ENCODE measurements at places on chromosomes 3 and 15.
A peak's percentile ranks its signal among the peaks of the same experiment; 100 is the strongest.

- no peak for DNase-seq
Measured at GRCh38 chr3:126522363-126522788, 1.6 kb upstream of the CHST13 start.

GRCh38 chr15:40069178-40070165 is 30.5 kb upstream of the SRP14 start:
- DNase-seq, result peak; percentile 91

GRCh38 chr3:24156466-24156865 is 211.4 kb downstream of the NR1D2 start:
- no peak for DNase-seq

GRCh38 chr15:64583519-64583918 is 123.1 kb downstream of the ZNF609 start:
- no peak for DNase-seq

- DNase-seq, result no peak
Measured at GRCh38 chr3:101038880-101039279, 45.7 kb upstream of the ABI3BP start.

- no peak for DNase-seq
Measured at GRCh38 chr3:10443272-10444109, 61.9 kb downstream of the ATP2B2 start.

DNA sequence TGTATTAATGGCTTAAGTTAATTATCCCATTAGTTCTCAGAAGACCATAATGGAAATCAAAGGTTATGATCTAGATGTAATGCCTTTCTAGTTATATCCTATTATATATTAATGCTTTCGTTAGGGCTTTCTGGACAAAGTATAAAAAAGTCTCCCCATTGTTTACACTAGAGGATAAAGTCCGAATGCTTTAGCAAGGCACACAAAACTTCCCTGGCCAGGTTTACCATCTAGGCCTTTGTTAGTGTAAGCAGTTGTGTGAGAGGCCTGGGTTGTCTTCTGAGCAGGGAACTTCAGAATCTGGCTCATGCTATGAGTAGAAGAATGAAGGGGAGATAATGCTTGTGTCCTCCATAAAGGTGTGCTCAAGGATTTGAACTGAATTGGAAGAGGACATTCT is 106.3 kb upstream of the MEIS2 start:
- DNase-seq, result no peak

DNA sequence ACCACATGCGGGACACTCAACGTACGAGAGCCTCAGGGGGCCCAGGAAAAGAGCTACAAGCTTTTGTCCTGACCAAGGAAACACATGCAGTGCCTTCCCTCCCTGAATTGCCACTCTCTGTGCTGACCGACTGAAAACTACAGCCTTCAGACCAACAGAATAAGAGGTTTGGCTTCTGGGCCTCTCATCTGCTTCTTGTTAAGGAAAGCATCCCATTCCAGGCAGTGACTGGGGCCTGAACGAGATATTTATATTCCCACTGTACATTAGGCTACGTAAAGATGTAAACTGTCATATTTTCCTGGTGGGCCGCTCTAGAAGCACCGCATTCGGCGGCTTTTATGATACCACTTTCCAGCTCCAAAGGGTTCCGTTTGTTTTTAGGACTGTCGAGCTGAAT is 208.9 kb upstream of the TPM1 start:
- no peak for DNase-seq

DNA sequence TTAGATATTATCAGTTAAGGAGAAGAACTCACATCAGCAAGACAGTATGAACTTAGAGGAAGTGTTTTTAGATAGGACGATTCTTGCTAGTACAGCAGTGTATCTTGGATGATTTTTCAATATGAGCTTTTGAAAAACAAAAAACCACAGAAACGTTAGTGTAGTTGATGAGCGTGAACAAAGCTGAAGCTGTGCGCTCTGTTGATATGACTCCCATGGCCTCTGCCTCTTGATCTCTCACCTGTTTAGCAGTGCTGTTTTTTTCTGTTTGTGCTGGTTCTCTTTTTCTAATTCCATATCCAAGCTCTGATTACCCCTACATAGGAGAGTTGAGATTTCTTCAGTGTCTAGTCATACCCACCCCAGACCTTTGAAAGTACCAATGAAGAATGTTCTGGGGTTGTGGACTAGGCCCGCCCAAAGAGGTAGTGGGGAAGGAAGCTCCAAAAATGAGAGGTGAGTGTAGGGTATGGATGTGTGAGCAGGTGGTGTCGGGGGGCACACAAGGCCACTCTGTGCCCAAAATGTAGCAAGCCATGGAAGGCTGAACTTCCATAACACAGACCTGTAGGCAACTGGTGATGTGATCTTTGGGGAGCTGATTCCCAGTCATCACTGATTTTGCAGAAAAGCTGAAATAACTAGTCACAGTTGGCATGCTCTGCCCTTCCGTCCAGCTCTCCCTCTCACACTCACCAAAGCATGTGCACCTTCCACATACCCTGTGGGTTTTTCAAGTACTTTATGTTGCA is 20.0 kb upstream of the CMTM7 start:
- DNase-seq, result no peak

DNA sequence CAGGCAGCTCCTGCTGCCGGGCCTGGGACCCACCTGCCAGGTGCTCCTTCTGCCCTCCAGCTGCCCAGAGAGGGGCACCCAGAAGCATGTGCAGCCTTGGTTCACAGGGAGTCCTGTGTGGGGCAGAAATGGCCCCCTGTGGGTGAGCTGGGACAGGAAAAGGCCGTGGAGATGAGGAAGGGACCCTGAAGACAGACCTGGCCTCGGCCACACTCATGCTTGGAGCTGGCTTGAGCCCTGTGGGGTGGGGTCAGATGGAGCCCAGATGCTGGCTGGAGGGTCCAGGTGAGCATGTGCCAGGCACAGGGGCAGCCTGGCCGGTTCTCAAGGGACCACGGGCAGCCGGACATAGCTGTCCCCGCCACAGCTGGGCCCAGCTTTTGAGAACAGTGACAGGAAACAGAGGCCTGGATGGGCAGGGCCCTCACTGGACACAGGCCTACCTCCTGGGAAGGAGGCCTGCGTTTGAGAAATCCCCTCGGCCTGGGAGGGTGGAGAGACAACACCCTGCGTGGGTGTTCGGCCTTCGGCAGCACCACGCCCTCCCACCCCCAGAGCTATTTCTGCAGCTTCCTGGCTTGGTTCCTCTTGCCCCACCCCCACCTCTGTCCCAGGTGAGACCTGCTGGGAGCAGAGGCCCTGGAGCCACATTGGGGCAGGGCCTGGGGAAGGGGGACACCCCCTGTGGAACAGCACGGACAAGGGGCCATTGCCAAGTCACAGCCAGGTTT is 132.6 kb upstream of the MEF2A start:
- DNase-seq, result no peak

GRCh38 chr15:38560456-38560926 is 4.1 kb downstream of the RASGRP1 start:
- no peak for DNase-seq

DNA sequence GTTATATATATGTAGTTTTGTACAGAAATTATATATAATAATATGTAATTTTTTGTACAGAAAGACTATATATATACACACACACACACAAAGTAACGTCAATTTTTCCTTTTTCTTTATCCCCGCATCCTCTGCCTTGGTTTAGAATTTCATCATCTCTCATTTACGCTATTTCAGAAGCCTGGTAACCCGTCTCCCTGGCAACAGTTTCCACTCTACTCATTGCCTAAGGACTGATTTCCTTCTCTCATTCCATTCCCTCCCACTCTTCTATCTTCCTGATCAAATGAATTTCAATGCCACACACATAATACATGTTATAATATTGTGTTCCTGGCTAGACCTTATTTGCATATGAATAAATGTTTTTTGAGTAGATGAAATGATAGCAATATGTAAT is 47.8 kb upstream of the NDN start:
- DNase-seq, result no peak

DNA sequence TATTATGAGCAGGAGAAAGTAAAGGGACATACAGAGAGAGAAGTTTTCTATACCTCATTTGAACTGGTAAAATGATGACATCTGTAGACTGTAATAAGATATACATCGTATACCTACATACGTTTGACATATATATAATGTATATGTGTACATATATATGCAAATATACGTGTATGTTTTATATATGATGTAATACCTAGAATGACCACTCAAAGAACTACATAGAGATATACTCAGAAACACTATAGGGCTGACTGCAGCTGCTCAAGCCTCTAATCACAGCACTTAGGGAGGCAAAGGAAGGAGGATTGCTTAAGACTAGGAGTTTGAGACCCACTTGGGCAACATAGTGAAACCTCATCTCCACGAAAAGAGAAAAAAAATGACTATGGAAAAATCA is 48.5 kb upstream of the MCTP2 start:
- no peak for DNase-seq

- no peak for DNase-seq
Measured at GRCh38 chr3:124664804-124665203, 65.4 kb upstream of the UMPS start.

- no peak for DNase-seq
Measured at GRCh38 chr3:105187344-105187743, 179.4 kb upstream of the ALCAM start.

DNA sequence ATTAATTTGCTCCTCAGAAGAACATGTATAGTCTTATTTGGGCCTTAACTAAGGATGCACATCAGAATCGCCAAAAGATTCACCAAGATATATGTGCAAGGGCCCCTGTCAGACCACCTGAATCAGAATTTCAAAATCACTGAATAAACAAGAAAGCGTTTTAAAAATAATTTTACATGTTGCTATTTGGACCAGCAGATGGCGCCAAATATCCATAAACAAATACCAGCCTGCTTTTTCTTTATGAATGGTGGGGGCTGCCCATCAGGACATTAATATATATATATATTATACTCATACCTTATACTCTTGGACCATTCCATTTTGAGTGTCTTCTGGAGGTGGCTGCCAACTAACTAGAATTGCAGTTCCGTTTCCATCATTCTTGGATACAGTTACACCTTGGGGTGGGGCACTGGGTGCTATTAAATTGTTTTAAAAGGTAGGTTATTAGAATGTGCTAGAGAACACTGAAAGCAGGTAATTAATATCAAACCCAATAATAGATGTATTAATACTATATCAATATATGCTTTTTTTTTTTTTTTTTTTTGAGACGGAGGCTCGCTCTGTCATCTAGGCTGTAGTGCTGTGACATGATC is 1108.3 kb downstream of the ROBO1 start:
- DNase-seq, result no peak

DNA sequence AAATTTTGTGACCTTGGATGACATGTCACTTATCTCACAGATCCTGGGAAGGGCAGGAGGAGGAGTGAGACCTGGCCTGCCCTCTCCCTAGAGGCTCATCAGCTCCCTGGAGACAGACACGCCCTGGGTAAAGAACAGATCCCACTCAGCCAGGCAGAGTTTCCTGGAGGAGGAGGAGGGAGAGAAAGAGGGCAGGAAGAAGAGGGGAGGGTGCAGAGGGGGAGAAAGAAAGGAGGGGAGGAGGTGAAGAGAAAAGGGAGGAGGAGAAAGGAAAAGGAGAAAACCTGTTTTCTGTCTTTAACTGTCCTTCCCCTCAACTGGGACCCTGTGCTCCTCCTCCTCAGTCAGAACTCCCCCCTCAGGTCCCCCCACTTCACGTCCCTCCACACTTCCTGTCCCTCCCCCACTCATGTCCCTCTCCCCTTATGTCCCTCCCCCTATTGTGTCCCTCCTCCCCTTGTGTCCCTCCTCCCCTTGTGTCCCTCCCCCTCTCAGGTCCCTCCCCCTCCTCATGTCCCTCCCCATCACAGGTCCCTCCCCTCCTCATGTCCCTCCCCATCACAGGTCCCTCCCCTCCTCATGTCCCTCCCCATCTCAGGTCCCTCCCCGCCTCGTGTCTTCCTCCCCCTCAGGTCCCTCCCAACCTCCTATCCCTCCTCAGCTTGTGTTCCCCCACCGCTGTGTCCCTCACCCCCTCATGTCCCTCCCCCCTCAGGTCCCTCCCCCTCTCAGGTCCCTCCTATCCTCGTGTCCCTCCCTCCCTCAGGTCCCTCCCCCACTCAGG is 52.3 kb upstream of the CGNL1 start:
- DNase-seq, result no peak

DNA sequence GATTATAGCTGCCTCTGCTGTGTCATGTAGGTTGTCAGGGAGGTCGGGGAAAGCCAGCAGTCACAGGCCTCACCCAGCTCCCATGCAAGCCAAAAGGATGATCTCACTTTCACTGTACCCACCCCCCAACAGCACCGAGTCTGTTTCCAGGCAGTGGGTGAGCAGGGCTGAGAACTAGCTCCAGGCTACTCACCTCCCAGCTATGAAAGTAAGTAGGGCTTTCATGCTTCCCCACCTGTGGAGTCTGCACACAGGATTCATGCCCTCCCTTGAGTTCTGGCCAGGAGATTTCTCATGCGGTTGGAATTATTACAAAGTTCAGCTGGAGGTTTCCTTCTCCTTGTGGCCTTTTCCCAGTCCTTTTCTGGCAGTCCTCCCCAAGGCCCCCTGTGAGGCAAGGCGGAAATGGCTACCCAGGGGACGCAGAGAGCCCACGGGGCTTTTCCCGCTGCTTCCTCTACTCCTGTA is 356.2 kb downstream of the SV2B start:
- no peak for DNase-seq

DNA sequence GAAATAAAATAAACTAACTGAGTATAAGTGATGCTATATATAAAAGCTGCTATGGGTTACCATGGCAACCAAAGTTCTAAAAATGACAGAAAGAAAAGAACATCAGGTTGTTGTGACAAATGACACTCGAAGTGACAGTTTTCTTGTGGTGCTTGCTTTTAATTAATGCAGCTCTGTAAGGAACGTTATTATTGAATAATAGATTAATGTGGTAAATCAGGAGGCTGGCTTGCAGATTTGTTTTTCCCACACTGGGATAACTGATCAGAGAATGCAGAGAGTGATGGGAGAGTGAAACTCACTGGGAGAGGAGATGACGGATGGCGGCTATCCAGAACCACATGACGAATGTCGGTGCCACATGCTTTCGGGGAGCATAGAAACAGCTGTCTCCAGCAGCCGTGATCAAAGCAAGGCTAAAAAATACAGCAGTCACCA is 207.0 kb upstream of the ATP10A start:
- DNase-seq, result no peak

- no peak for DNase-seq
Measured at GRCh38 chr15:70320077-70320476, 222.4 kb upstream of the TLE3 start.

DNA sequence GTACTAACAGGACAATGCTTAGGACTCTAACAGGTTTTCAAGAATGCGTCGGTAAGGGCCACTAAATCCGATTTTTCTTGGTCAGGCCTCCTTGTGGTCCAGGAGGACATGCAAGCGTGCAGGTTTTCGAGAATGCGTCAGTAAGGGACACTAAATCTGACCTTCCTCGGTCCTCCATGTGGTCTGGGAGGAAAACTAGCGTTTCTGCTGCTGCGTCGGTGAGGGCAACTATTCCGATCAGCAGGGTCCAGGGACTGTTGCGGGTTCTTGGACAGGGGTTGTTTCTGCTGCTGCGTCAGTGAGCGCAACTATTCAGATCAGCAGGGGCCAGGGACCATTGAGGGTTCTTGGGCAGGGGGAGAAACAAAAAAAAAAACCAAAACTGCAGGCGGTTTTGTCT is 7.8 kb upstream of the UBP1 start:
- no peak for DNase-seq

- no peak for DNase-seq
Measured at GRCh38 chr15:73287019-73287418, 81.7 kb downstream of the HCN4 start.
